IPS DF 19.7 (cell line): ENCODE measurements at places on chromosomes 16 and 17.

- no peak for DNase-seq
These were observed 56.9 kb downstream of the TRIM37 start for GRCh38 chr17:59049798-59050197.

GRCh38 chr17:18102640-18103039 is 5.9 kb upstream of the MYO15A start:
- no peak for DNase-seq

GRCh38 chr16:87358696-87359095 is 24.9 kb downstream of the FBXO31 start:
- DNase-seq: no peak

DNA sequence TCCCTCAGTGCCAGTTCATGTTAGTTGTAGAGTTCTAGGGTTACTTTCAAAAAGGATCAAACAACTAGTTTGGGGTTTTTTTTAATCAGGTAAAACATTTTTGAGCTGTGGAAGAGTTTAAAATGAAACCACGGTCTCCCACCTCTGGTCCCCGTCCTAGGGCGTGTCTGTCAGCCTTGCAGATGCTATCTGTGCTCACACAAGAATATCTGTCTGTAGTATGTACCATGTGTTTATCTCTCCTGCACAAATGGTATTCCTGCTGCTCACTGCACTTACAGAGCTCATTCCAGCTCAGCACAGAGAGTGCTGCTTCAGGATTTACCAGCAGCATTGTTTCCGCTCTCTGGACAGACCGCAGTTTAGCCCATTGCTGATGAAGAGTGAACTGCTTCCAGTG is 38.9 kb downstream of the UBN1 start:
- DNase-seq: no peak

DNA sequence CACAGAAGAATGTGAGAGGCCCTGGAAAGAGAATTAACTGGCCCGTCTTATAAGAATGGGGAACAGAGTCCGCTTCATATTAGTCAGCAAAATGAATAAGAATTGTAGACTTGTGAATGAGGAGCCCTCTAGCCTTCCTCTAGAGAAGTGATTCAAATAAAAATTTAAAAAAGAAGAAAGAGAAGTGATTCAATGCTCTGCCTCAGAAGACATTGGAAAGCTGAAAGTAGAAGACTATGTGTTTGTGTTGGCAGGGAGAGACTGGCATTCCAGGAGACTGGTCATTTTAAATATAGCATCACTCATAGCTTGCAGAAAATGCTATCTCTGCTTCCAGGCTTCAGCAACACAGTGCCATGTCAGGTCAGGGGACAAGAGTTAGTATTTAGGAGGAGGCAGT is 190.6 kb upstream of the HS3ST3A1 start:
- no peak for DNase-seq

DNA sequence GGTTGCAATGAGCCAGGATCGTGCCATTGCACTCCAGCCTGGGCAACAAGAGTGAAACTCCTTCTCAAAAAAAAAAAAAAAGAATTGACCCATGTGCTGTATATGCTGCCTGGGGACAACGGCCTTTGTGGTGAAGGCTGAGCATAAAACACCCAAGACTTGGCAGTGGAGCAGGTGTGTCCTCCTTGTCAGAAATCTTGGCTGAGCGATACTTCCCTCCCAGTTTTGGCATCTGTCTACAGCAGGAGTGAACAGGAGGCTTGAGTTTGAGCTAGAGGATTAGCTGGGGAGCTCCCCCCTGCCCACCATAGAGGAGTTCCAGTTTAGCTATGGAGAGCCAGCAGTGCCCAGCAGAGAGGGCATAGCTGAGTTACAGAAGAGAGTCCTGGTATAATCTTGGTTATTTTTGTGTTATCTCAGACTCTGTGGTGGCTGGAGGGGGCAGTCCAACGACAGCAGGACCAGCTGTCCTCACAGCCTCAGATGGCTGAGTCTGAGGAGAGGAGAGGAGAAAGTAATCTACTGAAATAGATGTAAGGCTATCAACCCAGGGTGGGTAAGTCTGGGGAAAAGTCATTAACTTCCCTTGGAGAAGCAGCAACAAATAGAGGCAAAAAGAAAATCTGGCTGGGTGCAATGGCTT is 18.4 kb downstream of the SP2 start:
- no peak for DNase-seq

DNA sequence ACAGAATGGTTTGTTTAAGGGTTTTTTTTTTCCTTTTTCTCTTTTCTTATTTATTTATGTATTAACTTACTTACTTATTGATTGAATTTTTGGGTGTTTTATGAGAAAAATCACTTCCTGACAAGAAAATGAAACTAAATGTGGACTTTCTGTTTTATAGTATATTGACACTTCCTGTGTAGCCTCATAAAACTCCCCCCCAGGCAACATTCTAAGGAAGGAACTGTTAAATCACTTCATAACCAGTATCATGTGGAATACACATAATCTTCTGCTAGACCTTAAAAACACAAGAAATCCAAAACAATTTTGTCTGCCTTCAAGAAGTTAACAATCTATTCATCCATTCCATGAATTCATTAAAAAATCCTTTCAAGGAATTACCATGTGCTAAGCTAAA is 164.1 kb upstream of the TOM1L1 start:
- no peak for DNase-seq
